ENCODE measurements at places on chromosomes 6 and 20.
A peak's percentile ranks its signal among the peaks of the same experiment; 100 is the strongest.

DNA sequence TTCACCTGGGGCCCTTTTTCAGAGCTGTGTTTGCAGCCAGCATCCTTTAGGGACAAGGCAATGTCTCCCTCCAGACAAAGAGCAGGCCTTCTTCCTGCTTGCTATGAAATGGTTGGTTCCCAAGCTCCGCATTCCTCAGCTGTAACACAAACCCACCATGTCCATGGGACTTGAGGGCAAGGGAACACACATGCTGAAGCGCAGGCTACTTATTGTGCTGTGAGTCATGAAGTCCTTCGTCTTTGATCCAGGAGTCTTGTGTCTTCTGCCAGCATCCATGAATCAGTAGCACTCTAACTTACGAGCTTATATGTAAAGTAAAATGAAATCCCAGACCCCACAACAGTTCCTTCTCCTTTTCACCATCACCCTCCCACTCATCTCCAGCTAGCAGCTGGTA, 59.0 kb downstream of the ANKRD60 start:
- no peak for DNase-seq

- no peak for DNase-seq
Observed at GRCh38 chr6:165751486-165751885, 88.4 kb upstream of the PDE10A start.

DNA sequence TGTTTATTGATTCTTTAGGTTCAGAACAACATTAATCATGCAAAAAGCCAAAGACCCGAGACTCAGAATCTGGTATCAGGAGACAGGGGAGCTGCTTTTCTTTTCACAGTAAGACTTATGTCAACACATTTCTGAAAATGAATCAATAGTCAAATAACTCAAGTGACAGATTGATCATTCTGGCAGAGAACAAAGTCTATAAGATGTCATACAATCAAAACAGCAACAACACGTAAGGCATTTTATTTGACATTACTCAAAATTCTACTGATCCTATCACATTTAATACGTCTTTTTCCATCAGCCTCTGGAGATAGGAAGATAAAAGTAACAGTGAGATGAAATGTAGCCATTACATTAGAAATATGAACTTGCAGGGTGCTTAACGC, 93.4 kb upstream of the EEF1E1 start:
- DNase-seq = no peak

DNA sequence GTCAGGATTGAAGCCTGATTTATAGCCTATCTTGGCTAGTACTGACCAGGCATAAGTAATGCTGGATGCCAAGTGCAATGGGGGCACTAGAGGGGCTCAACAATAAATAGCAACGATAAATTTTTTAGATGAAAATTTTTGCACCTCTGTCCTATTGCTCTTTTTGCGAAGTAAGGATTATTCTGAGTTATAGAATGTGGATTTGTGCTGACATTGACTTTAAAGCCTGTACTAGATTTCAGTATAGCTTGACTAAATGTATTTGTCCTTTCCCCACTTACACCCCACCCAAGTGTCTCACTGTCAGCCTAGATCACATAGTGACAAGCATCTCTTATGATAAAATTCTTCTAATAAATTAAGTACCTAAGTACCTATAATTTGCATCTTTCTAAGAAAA, 757.0 kb downstream of the GRIK2 start:
- no peak for DNase-seq

DNA sequence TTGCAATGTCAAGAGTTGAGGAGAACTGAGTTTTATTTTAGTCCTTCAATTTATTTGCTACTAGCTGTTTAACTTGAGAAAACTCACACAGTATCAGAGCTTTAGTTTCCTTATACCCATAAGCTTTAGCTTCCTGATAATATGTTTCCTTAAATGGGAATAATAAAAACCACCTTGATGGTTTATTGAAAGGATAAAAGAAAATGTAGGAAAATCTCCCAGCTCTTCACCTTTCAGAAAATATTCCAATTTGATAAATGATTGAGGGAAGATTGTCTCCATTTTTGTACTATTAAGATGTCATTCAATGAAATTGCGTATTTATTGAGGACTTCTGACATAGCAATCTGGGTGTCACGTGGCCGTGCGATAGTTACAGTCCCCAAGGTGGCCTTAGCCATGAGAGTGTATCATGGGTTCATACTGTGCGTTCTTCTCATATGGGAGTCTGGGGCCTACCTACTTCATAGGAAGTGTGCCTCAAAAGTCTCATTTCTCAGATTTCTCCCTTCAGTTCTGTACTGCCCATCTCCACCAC, 296.3 kb upstream of the BMP2 start:
- no peak for DNase-seq

- DNase-seq = peak; percentile 5
Observed at GRCh38 chr6:147651249-147652063, 143.0 kb downstream of the SAMD5 start.

- DNase-seq = no peak
Observed at GRCh38 chr6:44452725-44453124, 65.2 kb downstream of the CDC5L start.

- DNase-seq = no peak
Observed at GRCh38 chr6:22194188-22194921, 102.5 kb downstream of the PRL start.

DNA sequence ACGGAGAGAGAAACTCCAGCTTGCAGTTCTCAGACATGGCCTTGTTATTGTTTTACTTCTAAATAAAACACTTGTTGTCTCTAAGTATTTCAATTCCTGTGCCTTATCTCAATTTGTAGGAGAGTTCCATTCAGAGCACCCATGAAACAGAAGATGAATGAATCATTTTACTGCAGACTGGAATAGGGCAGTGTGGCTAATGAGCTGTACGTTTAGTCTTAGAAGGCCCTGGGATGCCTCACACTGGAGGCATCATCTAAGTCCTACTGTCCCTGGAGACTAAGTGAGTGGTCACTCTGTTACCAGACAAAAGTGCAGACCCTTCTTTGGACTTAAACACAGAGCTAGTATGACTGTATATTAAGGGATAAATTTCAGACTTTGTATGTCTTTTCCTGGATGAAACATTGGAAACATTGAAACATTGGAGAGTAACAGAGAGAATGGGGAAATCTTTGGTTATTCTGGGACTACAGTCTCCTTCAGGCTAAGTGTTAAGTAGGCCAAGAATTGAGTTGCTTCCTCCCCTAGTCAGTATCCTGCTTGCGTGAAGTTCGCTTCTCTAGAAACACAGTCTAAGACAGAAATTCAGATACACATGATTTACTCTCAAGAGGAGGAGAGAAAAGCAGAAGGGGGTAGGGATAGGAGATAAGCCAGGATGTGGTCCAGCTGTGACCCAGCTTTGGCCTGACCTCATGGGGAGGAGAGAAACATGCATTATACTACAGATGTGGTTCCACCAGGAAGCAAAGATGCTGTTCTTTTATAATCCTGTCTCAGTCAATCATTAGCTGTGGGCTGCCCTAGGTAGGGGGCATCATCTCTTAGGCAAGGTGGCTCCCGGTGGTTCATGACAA, 167.4 kb upstream of the BMP2 start:
- no peak for DNase-seq

DNA sequence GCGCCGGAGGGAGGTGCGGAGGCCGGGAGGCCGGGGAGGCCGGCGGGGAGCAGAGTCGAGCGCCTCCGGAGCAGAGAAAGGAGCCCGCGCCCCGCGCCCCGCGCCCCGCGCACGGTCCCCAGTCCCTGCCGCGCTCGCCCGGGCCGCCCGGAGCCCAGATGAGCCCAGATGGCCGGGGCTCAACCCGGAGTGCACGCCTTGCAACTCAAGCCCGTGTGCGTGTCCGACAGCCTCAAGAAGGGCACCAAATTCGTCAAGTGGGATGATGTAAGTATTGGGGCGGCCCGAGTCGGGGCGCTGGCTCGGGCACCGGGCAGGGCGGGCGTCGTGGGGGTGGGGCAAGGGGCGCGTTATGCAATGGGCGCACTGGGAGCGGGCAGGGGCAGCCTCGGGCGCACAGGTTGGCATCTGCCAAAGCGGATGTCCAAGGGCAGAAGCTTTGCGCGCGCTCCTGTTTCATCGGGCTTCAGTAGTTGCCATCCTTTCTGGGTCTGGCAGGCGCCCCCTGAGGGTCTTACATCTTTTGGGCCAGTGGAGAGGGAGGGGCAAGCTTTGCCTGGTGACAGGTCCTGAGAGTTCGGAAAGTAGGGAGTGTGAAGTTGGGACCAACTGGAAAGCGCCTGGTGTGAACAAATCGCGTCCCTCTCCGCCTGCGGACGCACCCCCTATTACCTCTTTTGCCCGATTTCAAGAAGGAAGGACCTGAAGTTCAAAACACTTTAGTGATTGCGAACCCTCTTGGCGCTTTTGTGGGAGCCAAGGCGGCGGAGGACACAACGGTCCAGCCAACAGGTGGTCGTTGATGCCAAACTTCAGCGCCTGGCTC, 631 bp downstream of the PLCB1 start:
- peak; percentile 74 for DNase-seq

DNA sequence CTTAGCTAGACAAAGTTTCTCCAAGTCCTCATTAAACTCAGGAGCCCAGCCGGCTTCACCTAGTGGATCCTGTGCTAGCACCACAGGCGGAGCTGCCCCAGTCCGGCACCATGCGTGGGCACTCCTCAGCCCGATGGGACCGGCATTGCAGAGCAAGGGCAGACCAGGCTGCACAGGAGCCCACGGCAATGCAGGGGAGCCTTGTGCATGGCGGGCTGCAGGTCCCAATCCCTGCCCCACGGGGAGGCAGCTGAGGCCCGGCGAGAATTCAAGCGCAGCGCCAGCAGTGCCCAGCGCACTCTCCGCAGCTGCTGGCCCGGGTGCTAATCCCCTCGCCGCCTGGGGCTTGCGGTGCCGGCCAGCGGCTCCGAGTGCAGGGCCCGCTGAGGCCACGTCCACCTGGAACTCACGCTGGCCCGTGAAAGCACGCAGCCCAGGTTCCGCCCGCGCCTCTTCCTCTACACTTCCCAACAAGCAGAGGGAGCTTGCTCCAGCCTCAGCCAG, 292.3 kb upstream of the EYS start:
- DNase-seq = no peak

DNA sequence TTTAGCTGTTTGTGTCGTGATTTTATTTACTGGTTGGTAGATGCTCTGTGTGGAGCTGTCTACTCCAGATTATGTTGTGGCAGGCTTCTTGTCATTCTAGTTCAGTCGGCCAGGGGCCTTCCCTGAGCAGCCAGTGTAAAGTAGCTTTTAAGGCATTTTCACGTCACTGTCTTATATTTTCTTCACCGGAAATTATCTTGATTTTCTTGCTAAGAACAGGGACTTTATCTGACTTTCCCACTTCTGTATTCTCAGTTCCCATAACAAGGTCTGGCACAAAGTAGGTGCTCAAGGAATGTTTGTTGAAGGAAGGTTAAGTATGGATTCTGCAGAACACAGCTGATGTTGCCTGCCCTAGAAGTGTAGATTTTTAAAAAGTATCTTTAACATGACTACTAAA, 868 bp downstream of the LTV1 start:
- no peak for DNase-seq

DNA sequence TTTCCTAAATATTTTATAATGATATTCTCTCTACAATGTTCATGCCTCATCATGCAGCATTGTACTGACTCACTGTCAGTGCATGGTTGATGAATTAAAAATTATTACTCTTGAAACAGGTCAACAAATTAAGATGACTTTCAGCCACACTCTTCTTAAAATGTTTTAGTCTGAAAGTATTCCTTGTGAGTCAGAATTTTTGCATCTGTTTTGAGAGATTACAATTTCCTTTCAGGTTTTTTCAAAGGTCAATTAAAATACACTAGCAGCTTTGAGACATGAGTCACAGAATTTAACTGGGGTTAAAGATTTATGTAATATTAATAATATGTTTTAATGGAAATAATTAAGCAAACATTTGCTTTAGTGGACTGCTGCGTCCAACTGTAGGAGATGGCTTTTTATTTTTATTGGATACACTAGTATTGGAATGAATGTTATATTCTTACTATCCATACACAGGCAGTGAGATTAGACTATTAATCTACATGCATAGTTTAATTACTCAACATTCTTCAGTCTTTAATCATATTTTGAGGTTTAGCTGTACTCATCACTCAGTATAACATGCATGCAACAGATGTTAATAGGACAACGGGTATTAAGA, 9.7 kb downstream of the COL12A1 start:
- DNase-seq = no peak

DNA sequence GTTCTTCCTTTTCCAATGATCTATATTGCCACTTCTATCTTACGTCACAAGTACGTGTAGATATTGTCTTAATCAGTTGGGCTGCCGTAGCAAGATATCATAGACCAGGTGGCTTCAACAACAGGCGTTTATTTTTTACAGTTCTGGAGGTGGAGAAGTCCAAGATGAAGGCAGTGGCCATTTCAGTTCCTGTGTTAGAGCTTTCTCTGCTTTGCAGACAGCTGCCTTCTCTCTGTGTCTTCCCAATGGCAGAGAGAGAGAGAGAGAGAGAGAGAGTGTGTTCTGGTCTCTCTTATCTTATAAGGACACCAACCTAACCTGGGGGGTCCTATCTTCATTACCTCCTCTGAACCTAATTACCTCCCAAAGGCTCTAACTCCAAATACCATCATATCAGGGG, 8.3 kb downstream of the HSF2 start:
- no peak for DNase-seq

GRCh38 chr6:160801418-160801817, 99.4 kb downstream of the PLG start:
- DNase-seq = no peak

DNA sequence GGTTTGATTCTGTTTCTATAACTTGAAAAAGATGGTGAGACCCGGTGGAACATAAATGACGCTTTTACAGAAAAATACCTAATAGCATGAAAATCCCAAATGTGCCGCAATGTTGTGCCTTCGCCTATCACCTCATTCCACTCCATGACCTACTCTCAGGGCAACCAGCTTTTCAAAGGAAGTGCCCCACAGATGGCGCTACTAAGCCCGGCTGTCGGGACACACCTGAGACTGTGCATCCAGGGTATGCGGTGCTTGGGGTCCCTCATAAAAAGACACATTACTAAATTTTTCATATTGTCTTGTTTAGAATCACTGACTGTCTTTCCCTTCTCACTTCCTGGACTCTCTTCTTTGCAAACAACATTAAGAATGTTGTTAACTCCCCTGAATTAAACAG, 145.5 kb upstream of the RPS6KA2 start:
- DNase-seq = no peak

- DNase-seq = no peak
Observed at GRCh38 chr6:124557873-124558272, 404.4 kb upstream of the RNF217 start.

- DNase-seq = no peak
Observed at GRCh38 chr20:36572701-36573102, 695 bp upstream of the TGIF2 start.

- DNase-seq = no peak
Observed at GRCh38 chr6:138864343-138864890, 68.5 kb downstream of the ECT2L start.

GRCh38 chr6:108942556-108943492, 94.6 kb downstream of the ARMC2 start:
- no peak for DNase-seq

- peak; percentile 3 for DNase-seq
Observed at GRCh38 chr20:58179432-58180099, 48.9 kb downstream of the ANKRD60 start.

All from AML-193 (cell line).